Sigmoid colon (tissue), 7 donors: ENCODE measurements at places on chromosomes 7 and 10. TPM values are rescaled to one million over a fixed set of nuclear protein-coding genes. Genes with fewer than 3 reads are reported as not detected.

DNA sequence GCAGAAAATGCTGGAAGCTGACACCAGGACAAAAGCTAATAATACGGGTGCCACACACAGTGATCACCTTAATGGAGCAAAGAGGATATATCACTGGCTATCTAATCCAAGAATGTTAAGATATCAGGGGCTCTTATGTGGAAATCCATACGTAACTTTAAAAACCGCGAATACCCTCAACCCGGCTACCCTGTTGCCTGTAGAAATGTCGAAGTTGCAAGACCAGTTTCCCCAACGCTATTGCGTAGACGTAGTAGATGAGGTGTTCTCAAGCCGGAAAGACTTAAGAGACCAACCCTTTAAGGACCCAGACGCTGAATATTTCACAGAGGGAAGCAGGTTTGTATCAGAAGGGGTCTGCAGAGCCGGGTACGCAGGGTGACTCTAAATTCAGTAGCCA, 7.9 kb upstream of the CYREN start:
- DNase-seq: no peak

GRCh38 chr10:4868357-4868657, 42.3 kb downstream of the AKR1E2 start:
- no peak for DNase-seq

DNA sequence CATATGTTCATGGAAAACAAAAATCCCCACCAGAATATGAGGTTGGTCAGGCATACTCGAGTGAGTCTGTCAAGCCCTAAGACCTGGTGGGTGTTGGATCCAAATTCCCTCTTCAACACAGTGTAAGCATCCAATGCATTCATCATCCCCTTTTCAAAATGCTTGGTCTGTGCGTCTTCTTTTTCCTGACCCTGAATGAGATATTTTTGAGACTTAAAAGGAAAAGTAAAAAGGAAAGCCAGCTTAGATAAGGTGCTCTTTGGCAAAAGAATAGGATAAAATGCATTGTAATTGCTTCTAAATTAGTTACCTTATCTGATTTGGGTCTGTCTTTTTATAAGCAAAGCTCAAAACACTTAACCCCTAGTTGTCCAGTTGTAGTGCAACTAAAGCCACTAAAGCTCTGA, 331.5 kb downstream of the PTEN start:
- DNase-seq: no peak

DNA sequence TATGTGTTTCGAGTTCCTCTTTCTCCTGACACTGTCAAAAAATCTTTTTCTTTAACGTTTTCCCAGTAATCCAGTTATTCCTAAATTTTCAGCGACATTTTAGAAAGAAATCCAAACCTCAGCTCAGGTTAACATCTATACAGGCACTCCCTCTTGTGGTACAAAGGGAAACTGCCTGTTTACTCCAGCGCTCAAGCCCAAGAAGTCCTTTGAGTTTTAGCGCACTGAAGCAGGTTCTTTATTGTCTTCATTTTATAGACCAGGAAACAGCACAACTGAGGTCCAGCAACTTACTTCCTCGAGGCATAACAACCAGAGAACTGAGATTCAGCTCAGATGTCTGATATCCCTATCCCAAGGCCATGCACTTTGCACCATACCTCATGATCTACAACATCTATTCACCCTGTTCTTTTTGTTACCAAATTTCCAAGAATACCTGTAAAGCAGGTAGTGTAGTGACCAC, 287.2 kb upstream of the MKLN1 start:
- DNase-seq: no peak

GRCh38 chr7:34096777-34097176, 191.4 kb downstream of the BMPER start:
- no peak for DNase-seq

Gene ABCC2
- total RNA-seq: 1.2 TPM

Gene CCDC3
- 6.9 TPM for total RNA-seq
